ENCODE measurements at places on chromosomes 16 and 17. TPM values are rescaled to one million over a fixed set of nuclear protein-coding genes. Genes with fewer than 3 reads are reported as not detected.

Gene MAF
- total RNA-seq = 66.4 TPM

- H3K36me3 ChIP-seq = no peaks in the 10 kb centered on the region
- no peak overlapping the region for H3K4me3 ChIP-seq
- H3K4me1 ChIP-seq = peaks cover 12% of the 10 kb centered on the region
Measured at GRCh38 chr16:66487580-66488275, 60.6 kb downstream of the BEAN1 start.

DNA sequence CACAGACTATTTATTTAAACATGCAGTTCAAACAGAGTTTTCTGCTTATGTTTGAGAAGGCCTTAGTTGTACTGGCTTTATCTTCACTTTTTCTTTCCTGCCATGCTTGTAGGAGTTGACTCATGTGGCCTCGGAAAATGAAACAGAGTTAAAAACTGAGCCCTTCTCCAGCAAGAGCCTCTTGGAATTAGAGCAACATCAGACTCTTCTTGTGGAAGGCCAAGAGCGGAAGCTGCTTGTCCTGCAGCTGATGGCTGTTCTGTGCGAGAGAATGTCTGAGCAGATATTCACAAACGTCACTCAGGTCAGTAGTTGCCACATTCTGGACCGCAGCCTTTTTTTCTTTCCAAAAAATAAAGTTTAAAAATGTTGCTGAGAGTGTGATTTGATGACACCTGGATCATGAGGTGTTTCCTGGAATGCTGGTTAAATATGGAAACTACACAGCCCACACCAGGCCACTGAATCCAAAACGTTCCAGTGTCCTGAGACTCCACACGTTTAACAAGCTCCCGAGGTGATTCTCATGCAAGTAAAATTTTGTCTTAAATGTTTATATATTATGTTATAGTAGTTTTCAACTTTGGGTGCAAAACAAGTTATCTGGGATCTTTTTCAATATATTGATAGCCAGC, 65.9 kb downstream of the TANGO6 start:
- H3K4me1 ChIP-seq = no peaks in the 10 kb centered on the region
- H3K27ac ChIP-seq = no peak overlapping the region
- H3K4me3 ChIP-seq = no peak overlapping the region
- no peaks in the 10 kb centered on the region for H3K27me3 ChIP-seq

- DNase-seq = no peak
- H3K27me3 ChIP-seq = no peaks in the 10 kb centered on the region
- H3K36me3 ChIP-seq = no peaks in the 10 kb centered on the region
Measured at GRCh38 chr16:82728901-82729300, 102.1 kb downstream of the CDH13 start.

- H3K4me1 ChIP-seq = no peaks in the 10 kb centered on the region
- no peak overlapping the region for H3K27ac ChIP-seq
- peaks cover 13% of the 10 kb centered on the region for H3K36me3 ChIP-seq
Measured at GRCh38 chr16:84475643-84476240, 28.7 kb downstream of the MEAK7 start.

GRCh38 chr16:19269098-19269497, 16.4 kb upstream of the CLEC19A start:
- no peak for DNase-seq
- no peaks in the 10 kb centered on the region for H3K36me3 ChIP-seq
- no peaks in the 10 kb centered on the region for H3K27me3 ChIP-seq
- no peaks in the 10 kb centered on the region for H3K4me1 ChIP-seq
- H3K4me3 ChIP-seq = no peak overlapping the region
- H3K27ac ChIP-seq = no peak overlapping the region

DNA sequence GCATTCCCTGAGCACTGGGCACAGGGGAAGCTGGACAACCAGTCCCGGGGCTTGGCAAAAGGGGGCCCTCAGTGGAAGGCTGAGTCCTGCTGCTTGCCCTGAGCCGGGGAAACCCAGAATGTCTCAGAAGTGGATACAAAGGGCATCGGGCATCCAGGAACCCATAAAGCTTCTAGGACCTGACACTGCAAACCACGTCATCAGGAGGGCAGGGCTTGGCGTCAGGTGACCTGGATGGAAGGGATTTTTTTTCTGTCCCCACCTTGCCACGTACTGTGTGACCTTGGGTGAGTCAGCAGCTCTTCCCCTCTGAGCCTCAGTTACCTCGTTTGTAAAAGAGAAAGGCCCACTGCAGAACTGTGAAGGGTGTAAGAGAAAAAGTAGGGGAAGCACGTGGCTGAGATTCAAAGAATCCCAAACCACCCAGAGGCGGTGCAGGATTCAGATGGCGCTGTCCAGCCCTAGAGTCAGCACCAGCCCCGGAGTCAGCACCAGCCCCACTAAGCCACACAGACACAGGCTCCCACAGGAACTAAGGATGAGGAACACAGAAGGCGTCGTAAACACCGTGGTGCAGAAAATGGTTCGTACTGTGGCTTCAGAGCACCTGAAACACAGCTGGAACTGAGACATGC, 53.7 kb downstream of the C16orf95 start:
- H3K36me3 ChIP-seq = no peaks in the 10 kb centered on the region
- no peaks in the 10 kb centered on the region for H3K27me3 ChIP-seq
- no peak overlapping the region for H3K27ac ChIP-seq
